NCI-H2029 treated with DMSO at 0.1 percent for 48 hours (cell line): ENCODE measurements at places on chromosomes 12 and 14.

DNA sequence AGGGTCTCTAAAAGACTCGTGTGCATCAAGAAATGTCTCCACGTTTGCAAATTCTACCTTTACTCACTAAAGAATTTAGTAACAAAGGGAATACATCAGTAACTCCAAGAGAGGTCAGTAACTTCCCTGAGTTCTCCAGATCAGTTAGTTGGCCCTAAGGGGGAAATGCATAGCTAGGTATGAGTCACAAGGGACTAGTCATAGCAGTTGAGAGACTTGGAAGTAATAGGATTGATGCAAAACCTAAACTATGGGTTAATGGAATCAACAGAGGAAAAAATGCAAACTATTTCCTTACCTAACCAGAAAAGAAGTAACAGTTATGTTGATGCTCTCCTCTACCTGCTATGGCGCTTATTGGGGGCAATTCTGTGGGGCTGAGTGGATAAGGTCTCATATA, 148.8 kb upstream of the GARIN6 start:
- DNase-seq: no peak

DNA sequence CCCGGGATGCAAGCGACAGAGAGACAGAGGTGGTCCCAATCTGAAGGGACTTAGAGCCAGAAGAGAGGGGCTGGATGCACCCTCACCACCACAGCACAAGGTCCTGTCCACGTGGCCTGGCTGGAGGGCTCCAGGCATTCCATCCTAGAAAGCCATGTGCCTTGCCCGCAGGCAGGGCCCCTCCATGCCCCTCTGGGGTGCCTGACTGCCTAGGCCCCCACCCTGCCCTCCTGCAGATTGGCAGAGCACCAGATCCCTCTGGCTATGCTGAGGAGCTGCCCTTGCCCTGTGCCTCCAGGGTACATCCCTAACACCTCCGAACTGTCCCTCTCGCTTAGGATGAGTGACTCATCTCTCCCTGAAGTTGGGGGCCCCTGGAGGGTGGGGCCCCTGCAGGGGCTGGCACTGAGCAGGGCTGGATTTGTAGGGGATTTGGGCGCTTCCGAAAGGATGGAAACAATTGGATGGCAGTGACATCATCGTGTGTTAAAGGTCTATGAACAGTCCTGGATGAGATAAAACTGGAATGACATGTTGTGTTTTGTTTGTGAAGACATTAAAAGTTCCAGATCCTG, 50.9 kb downstream of the CHGA start:
- no peak for DNase-seq

GRCh38 chr12:109930028-109930800, 30.1 kb downstream of the TCHP start:
- DNase-seq: no peak

DNA sequence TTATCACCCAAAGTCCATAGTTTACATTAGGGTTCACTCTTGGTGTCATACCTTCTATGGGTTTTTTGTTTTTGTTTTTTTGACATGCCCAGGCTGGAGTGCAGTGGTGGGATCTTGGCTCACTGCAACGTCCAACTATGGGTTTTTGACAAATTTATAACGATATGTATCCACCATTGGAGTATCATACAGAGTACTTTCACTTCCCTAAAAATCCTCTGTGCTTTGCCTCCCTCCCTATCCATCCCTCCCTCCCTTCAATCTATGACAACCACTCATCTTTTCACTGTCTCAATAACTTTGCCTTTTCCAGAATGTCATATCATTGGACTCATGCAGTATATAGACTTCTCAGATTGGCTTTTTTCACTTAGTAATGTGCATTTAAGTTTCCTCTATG, 139.0 kb upstream of the CCDC198 start:
- no peak for DNase-seq

DNA sequence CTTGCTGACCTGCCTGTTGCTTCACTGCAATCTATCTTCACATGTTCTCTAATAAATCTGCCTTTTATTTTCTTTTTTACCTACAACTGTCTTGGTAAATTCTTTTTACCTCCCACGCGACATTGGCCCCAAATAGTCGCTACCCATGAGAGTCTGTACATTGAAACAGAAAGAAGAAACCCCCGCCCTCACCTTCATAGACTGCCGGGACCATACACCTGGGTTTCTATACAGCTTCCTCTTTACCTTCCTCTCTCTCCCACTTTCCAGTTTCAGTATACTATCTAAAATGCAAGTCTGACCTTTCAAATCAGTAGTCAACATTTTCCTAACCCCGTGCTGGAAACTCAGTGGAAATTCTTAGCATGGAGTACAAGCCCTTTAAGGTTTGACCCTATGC, 4.8 kb downstream of the SLC8A3 start:
- no peak for DNase-seq

GRCh38 chr12:58443273-58443980, 476.9 kb downstream of the LRIG3 start:
- no peak for DNase-seq

DNA sequence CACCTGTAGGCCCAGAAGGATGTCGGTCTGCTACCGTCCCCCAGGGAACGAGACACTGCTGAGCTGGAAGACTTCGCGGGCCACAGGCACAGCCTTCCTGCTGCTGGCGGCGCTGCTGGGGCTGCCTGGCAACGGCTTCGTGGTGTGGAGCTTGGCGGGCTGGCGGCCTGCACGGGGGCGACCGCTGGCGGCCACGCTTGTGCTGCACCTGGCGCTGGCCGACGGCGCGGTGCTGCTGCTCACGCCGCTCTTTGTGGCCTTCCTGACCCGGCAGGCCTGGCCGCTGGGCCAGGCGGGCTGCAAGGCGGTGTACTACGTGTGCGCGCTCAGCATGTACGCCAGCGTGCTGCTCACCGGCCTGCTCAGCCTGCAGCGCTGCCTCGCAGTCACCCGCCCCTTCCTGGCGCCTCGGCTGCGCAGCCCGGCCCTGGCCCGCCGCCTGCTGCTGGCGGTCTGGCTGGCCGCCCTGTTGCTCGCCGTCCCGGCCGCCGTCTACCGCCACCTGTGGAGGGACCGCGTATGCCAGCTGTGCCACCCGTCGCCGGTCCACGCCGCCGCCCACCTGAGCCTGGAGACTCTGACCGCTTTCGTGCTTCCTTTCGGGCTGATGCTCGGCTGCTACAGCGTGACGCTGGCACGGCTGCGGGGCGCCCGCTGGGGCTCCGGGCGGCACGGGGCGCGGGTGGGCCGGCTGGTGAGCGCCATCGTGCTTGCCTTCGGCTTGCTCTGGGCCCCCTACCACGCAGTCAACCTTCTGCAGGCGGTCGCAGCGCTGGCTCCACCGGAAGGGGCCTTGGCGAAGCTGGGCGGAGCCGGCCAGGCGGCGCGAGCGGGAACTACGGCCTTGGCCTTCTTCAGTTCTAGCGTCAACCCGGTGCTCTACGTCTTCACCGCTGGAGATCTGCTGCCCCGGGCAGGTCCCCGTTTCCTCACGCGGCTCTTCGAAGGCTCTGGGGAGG, at the start of gene LTB4R:
TSS of gene LTB4R (plus strand) at position 857 of the 959 bp plus-strand sequence. CDS start 4,150 bp downstream, outside the sequence.
- peak; percentile 47 for DNase-seq

DNA sequence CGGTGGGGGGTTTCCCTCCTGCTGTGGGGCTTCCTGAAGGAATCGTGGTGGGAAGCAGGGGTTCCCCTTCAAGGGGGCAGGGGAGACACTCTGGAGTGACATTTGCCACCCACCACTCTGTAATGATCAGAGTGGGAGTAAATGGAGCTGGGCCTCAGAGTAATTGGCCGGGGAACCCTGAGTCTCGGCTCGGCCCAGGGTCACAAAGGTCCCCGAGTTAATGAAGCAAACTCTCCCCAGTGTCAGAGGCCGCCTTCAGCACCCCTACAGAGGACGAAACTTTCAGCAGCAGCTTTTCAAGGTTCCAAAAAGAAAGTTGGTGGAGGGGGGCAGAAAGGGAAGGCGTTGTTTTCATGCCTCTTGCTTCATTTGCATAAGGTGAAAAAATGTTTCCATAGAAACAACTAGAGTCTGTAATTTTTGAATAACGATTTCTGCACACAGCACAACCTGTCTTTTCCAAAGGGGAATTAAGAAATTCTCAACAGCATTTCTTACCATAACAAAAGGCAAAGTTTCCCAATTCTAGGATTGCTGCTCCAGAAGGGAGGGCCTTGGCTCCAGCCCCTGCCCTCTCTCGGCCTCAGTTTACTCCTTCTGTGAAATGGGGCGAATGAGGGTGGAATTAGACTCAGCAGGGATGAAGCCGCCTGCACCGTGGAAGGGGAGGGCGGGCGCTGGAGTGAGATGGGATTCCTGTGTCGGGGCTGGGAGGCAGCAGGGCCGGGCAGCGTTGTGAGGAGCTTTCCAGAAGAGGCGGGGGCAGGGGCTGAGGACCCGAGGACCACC, 67.0 kb upstream of the BEGAIN start:
- DNase-seq: no peak

- DNase-seq: no peak
These were observed 202.4 kb downstream of the ITPR2 start for GRCh38 chr12:26630546-26631027.

- DNase-seq: no peak
These were observed 41.0 kb upstream of the CCDC88C start for GRCh38 chr14:91458612-91459011.

DNA sequence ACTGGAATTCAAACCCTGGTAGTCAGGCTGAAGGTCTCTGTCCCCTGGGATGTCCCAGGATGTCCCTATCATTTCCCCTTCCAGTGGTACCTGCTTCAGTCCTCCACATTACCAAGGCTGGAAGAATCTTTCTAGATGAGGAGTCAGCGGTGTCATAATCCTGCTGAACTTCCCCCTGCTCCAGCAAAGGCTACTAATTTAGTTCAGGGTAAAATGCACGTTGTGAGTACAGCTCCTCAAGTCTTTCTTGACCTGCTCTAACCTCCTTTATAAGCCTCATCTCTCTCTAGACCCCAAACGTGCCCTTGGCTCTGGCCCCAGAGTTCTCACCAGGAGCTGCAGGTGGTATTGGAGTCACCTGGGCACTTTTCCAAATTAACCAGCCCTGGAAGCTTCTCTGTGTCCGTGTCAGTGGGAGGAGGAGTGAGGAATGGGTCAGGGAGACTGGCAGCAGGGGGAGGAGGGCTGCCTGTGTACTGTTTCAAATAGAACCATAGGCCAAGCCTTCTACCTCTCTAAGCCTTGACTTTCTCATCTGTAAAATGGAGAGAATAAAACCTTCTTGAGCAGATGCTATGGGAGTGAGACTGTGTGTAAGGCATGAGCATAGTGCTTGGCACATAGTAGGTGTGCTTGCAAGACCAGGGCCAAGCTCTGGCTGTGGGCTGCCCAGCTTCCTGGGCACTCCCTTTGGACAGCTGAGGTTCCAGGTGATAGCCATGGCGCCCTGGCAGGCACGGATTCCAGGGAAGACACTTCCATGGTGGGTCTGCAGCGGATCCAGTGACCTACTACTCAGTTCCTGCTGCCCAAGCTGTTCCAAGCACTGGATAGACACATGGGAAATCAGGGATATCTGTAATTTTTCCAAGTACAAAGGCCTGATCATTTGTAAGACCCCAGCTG, 24.5 kb downstream of the ASB2 start:
- no peak for DNase-seq

DNA sequence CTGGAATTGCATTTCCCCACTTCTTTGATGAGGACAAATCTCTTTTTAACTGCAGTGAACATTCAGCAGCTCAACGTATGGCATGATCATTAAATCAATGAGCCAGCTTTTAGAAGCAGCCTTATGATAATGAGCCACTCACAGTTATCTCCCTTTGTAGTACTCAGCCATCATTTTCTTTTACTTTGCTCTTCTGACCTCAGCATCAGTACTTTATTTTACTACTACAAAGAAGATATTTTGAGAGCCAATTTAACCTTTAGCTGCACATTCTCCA, 250.0 kb upstream of the CLEC14A start:
- no peak for DNase-seq

DNA sequence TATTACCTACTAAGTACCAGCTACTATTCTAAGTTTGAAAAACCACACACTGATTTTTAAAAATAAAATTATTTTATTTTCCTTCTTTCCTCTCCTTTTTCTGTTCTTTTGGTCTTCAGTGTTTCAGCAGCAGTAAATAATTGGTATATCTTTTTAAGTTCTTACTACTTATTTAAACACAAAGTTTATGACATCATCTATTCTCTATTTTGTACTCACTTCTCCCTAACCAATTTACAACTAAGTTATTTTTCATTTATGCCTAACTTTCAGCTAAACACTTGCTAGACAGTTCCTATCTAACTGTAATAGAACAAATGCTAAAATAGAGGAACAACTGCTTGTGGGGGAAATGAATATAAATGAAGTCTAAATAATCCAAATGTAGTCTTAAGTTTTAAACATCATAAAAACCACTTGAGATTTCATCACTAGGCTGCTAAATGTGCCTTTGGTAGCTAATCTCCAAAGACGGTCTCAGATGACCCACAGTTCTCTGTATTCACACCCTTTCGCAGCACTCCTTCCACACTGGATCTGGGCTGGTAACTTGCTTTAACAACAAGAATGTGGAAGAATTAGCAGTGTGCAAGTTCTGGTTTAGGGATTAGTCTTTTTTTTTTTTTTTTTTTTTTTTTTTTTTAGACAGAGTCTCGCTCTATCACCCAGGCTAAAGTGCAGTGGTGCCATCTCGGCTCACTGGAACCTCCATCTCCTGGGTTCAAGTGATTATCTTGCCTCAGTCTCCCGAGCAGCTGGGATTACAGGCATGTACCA, 41.0 kb downstream of the TFCP2 start:
- no peak for DNase-seq

DNA sequence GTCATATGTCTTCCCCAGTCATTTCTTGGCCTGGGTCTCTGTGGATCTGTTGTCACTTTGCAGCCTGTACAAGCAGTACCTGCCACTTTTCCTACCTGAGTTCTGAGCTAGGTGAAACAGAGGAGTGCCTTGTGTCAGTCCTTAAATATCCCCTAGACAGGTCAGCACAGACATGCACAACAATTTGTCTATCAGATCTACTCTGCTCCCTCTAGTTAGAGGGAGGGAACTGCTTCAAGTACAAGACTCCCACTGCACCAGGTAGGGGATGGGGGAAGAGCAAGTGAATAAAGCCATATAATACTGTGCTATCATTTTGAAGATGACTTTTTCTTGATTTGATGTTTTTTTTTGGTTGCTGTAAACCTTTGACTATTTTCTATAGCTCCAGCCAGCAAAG, 39.4 kb downstream of the MIPOL1 start:
- DNase-seq: no peak

DNA sequence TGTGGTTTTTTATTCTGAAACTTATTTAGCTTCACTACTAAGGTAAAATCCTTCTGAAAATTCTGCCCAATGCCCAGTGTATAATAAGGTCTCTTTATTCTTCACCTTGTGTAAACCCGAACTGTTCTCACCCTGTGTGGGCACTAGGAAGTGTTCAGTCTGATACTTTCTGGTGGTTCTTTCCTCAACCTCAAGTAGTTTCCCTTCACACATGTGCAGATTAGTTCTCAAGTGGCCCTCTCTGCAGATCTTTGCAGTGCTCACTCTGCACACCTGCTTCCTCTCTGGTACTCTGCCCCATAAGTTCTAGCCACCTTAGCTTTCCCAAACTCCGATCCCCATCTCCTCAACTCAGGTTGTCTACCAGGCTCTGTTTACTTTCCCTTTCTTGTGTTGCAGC, 61.6 kb downstream of the RAD51B start:
- no peak for DNase-seq

GRCh38 chr12:82507686-82508085, 149.4 kb downstream of the METTL25 start:
- DNase-seq: no peak

GRCh38 chr12:60830381-60830780, 1234.6 kb downstream of the SLC16A7 start:
- no peak for DNase-seq

GRCh38 chr12:126747530-126748149, 1519.3 kb upstream of the TMEM132C start:
- no peak for DNase-seq

- no peak for DNase-seq
These were observed 33.0 kb downstream of the FRMD6 start for GRCh38 chr14:51684760-51685159.

- DNase-seq: no peak
These were observed 142.4 kb upstream of the SLC16A7 start for GRCh38 chr12:59453475-59453874.
